ENCODE measurements at places on chromosomes 13 and 19.

GRCh38 chr19:42246143-42246921, 3.9 kb upstream of the GSK3A start:
- DNase-seq, result no peak

- DNase-seq, result peak; percentile 23
These were observed 20.6 kb upstream of the USP29 start for GRCh38 chr19:57099199-57099661.

DNA sequence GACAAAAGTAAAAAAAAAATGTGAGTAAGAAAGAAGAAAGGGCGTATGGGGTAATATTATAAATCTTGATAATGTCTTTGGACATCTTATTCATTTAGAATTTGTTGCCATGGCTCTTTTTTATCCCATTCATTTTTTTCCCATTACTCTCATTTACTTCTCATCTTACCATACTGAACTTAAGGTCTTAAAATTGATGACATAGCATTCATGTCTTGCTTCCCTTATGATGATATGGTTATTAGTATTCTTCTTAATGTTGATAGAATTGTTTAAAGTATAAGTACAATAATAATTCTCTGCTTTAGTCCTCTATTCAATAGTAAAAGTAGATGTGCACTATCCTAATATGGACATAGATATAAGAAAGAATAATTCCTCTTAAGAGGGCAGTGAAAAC, 204.1 kb upstream of the KLF12 start:
- DNase-seq, result no peak

DNA sequence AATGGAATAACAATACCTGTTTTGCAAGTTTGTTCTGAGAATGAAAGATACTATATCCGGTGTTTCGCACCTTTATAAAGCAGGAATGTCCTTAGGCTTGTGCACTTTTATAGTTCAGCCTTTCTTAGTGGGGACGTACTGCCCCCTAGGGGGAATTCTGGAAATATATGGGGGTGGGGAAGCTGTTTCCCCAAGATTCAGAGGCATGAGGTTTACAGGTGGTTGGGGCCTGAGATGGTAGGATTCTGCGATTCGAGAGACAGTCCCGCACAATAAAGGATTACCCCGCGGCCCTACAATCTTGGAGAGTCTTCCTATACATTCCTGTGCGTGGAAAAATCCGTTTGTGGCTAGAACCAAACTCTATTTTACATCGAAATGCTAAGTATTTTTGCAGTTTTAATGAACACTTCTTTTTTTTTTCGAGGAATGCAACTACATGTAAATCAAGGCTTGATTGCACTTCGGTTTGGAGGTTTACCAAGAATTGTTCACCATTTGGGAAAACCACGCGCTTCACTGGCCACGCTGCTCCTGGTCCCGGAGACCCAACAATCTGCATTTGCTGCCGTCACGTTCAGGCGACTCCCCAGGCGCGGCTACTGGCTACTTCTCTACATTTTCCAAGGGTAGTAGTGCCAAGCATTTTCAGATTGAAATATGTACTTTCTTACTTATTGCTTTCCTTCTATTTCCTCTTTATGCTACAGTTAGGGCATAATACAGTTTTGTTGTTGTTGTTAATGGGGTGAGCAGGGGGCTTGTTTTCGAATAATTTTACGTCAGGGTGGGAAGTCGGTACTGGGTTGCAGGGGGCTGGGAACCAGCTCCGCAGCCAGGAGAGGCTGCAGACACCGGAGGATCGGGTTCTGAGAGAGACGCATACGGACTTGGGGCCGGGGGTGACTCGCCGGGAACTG, 830 bp downstream of the NEK5 start:
- peak; percentile 59 for DNase-seq

DNA sequence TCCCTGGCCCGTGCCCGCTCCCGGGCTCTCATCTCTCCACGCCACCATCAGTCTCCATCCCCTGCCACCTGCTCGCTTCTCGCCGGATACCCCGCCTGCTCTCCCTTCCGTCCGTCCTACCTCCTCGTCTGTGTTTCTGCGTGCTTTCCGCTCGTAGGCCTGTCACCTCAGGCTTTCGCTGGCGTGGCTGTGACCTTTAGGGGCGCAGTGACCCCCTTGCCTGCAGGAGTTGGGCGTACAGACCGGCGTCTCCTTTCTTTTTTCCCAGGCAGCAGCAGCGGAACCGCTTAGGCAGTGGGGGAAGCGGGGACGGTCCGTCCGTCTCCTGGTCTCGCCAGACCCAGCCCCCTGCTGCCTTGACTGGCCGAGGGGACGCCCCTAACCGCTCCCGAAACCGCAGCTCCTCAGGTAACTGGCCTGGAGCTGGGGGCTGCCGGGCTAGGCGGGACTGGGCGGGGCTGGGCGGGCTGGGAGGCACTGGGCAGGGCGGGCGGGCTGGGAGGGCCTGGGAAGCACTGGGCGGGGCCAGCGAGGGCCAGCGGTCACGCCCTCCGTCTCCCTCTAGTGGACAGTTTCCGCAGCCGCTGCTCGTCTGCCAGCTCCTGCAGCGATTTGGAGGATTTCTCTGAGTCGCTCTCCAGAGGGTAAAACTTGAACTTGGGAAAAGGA, 6.3 kb downstream of the PGLYRP1 start:
- peak; percentile 79 for DNase-seq

- DNase-seq, result no peak
These were observed 26.0 kb upstream of the KBTBD7 start for GRCh38 chr13:41220401-41220800.

DNA sequence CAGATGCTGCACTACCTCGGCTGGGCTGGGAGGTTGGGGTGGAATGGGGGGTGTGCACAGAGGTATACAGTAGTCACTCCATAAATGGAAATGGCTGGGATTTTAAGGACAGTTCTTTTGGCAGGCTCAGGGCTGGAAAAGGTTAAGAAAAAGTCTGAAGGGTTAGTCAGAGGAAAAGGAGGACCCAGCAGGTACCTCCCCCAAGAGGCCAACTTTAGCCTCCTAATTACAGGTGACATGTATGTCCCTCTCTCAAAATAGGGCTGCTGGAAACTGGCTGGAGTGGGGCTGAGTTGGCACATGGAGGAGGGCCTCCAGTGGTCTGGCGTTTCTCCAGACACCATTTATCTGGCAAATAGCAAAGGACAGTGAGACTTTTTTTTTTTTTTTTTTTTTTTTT, 994 bp downstream of the CCDC194 start:
- no peak for DNase-seq

DNA sequence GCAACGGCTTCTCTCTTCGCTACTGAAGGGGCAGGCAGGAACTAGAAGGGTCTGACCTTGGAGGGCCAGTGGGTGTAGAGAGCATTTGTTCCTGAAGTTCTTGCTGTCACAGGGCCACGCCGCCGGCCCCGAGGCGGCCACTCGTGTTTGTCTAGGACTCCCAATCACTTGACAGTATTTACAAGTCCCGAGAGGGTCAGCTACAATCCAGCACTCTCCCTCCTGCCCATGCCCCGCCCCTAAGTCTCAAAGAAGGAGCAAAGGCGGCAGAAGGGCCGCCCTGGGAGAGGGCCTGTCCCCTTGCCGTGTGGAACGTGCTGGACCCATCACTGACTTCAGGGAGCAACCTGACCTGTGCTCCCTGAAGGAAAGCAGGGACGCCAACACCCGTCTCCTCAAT, 118.5 kb downstream of the STK24 start:
- DNase-seq, result no peak

GRCh38 chr19:42132851-42133528, 744 bp upstream of the POU2F2 start:
- DNase-seq, result peak; percentile 84

DNA sequence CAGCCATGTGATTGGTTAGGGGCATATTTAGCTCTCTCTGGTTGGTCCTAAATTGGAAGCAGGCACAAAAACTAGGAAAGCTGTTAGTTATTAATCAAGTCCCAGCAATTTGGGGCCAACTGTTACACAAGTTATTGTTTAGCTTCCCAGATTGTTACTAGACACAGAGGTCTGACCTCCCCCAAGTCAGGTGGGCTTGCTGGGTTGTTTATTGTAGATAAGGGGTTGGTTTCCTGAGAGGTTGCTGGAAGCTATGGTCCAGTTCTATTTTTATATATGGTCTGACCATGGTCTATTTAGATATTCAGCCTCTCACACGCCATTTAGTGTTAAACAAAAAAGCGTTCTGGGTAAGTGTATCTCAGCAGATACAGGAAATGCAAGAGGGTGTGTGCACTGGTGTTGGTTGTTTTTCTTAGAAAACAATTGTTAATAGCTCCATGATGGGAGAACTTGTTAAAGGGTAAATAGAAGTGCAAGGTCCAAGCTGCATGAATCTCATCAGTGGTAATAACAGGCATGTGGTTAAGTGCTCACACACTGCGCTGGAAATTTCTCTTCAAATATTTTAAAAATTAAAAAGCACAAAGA, 150.0 kb downstream of the RAP2A start:
- DNase-seq, result no peak

DNA sequence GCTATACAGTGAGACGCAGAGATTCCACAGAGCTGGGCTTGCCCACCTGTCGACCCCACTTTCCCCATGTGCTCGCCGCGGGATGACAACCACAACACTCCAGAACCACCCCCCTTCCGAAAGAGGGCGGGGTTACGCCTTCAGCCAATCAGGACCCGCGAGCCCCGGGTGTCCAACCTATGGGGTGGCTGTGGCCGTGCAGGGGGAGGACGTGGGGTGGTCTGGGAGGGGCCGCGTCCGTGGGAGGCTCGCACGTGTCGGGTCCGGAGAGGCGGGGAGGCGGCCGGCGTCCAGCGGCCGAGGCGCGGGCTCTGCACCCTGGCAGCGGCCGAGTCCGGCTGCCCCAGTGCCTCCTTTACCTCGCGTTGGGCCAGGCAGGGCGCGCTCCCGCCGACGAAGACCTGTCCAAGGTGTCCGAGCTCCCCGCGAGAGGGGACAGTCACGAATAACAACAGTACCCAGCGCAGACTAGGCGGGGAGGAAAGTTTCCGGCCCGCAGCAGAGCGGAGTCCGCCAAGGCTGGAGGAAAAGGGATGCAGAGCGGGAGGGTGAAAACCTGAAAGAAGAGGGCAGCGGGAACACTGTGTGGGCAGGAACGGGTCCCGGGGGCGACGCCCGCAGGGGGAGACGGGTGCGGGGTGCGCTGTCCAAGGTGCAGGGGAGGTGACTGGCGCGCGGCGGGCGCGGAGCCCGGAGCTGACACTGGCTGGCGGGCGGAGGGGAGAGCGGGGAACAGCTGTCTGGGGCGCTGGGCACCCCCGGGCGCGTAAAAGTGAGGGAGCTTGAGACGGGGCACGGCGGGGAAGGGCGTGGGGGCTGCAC, 911 bp downstream of the ENOX1 start:
- DNase-seq, result no peak

DNA sequence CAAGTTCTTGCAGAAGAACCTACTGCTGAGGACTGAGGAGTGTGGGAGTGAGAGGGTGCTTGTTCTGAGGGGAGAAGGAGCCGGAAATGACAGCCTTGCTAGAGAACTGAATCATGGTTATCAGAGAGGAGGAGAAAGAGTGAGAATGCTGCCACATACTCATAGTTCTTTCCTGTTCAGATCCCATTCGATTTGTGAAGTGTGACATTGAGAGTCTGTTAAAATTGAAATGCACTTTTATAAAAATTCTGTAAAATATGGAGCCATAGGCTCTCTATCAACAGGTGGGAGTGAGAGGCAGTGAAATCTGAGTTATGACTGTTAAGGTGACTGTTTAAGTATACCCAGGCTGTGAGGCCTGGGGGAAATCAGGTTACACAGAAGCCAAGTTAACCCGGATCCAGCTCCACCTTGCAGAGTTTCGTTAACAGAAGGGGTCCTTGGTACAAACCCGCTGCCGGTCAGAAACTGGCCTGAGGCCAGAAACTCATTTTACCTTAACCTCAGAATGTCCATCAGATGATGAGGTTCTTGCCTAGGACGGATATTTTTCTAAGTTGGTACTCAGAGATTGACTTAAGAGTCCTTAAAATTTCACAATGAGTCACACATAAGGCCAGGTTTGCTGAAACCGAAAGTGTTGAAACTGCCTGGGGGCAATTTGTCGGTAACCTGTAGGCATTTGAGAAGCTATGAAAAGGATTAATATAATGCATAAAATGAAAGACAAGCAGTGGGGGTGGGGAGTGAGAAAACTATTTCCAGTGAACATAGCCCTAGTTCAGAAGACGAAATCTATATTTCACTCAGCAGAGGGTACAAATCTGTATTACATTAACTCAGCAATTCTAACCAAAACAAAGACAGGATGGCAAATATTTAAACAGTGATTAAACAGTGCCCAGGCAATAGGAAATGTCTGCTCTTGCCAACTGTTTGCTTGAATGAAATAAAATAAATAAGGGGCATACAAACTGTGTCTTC, 350.5 kb downstream of the KCNRG start:
- DNase-seq, result peak; percentile 76

All from NCI-H1105 treated with DMSO at 0.1 percent for 48 hours (cell line).